ENCODE measurements at places on chromosomes 4 and X. TPM values are rescaled to one million over a fixed set of nuclear protein-coding genes. Genes with fewer than 3 reads are reported as not detected.

MAB21L2 gene
- 2.8 TPM for total RNA-seq

ERAS gene
- not detected for total RNA-seq

DMP1 gene
- not detected for total RNA-seq

ADH7 gene
- not detected for total RNA-seq

MAGED4 gene
- total RNA-seq: 7.0 TPM

RRH gene
- total RNA-seq: 0.22 TPM

ERCC6L gene
- total RNA-seq: 16.9 TPM

All from thoracic aorta endothelial cell (primary cell).